ENCODE measurements at places on chromosomes 3 and 15. TPM values are rescaled to one million over a fixed set of nuclear protein-coding genes. Genes with fewer than 3 reads are reported as not detected.

DNA sequence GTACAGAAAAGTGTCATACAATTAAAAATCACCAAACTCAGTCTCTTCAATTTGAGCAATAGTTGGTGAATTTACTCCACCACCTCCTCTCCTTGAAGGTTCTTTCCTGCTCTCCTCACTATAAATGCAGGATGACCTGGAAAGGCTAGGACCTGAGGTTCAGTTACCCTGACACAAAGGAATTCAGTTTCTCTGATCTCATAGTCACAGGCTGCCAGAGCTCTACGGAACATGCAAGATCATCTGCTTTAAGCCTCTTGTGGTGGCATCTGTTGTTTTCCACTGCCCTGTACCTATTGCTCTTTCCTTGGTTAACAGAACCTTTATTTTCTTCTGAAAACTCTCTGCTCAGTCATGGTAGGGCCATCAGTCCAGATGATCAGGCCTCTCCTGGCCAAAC, 4.9 kb upstream of the TP63 start:
- H3K27ac ChIP-seq: no peak overlapping the region
- peaks cover 6% of the 10 kb centered on the region for H3K4me1 ChIP-seq
- no peaks in the 10 kb centered on the region for H3K27me3 ChIP-seq
- H3K36me3 ChIP-seq: no peaks in the 10 kb centered on the region

- H3K36me3 ChIP-seq: no peaks in the 10 kb centered on the region
- peaks cover 4% of the 10 kb centered on the region for H3K4me1 ChIP-seq
- H3K27ac ChIP-seq: no peak overlapping the region
- no peak overlapping the region for H3K4me3 ChIP-seq
- DNase-seq: no peak
These were observed 391.8 kb downstream of the VPS13C start for GRCh38 chr15:61668444-61668843.

DNA sequence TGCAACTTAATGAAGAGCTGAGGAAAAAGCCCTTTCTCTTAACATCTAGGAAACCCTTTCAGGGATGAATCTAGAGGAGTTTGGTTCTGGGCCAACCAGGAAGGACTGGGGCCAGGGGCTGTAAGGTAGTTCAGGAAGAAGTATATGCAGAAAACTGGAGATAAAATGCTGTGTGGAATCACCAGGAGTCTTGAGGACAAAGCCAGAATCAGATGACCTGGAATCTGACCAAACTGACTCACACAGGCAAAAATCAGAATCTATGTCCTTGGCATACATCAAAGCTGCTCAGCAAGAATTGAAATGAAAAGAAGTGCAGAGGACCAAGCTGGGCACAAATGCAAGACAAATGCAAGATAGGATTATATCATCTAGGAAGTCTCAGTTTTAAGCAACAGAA, 59.4 kb upstream of the ATP2C1 start:
- no peak overlapping the region for H3K27ac ChIP-seq
- peaks cover 2% of the 10 kb centered on the region for H3K27me3 ChIP-seq
- no peaks in the 10 kb centered on the region for H3K36me3 ChIP-seq

The THPO gene
- total RNA-seq: 0.98 TPM

GRCh38 chr3:149657926-149658743, at the start of gene WWTR1:
Gene WWTR1 (minus strand): TSS chr3:149658025. CDS start chr3:149657306, 719 bp downstream.
- H3K4me1 ChIP-seq: peaks cover 68% of the 10 kb centered on the region
- no peaks in the 10 kb centered on the region for H3K27me3 ChIP-seq
- peak within 1 kb of the TSS; percentile 100 for H3K4me3 ChIP-seq
- DNase-seq: peak; percentile 76
- H3K36me3 ChIP-seq: peaks cover 10% of the 10 kb centered on the region
- peak within 1 kb of the TSS; percentile 99 for H3K27ac ChIP-seq

DNA sequence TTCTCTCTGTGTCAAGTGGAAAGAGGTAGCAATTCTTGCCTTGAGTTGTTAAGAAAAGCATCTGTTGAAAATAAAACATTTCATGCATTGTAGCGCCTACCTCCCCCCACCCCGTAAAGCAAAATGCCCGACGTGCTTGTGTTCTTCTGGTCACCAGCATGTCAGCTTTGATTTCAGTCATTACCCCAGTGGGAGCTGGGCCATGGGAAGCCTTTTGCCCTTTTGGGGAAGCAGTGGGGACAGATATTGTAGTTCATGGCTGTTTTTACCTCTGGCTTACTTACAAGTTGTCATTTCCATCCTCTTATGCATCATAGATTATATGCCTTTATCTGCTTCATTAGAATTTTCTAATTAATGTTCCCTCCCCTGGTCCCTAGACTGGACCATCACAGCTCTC, 328.7 kb downstream of the RYR3 start:
- peaks cover 6% of the 10 kb centered on the region for H3K4me1 ChIP-seq
- H3K36me3 ChIP-seq: peaks cover 3% of the 10 kb centered on the region
- no peaks in the 10 kb centered on the region for H3K27me3 ChIP-seq
- no peak overlapping the region for H3K27ac ChIP-seq
- no peak overlapping the region for H3K4me3 ChIP-seq

- no peak overlapping the region for H3K27ac ChIP-seq
- H3K4me3 ChIP-seq: no peak overlapping the region
- no peaks in the 10 kb centered on the region for H3K27me3 ChIP-seq
These were observed 215.9 kb upstream of the PEX5L start for GRCh38 chr3:180252683-180253082.
